CD4-positive, alpha-beta memory T cell (primary cell): ENCODE measurements at places on chromosomes 3 and 15.

- DNase-seq: peak; percentile 57
Measured at GRCh38 chr15:69755551-69756310, 303.1 kb downstream of the RPLP1 start.

GRCh38 chr15:70249616-70250015, 151.9 kb upstream of the TLE3 start:
- no peak for DNase-seq

DNA sequence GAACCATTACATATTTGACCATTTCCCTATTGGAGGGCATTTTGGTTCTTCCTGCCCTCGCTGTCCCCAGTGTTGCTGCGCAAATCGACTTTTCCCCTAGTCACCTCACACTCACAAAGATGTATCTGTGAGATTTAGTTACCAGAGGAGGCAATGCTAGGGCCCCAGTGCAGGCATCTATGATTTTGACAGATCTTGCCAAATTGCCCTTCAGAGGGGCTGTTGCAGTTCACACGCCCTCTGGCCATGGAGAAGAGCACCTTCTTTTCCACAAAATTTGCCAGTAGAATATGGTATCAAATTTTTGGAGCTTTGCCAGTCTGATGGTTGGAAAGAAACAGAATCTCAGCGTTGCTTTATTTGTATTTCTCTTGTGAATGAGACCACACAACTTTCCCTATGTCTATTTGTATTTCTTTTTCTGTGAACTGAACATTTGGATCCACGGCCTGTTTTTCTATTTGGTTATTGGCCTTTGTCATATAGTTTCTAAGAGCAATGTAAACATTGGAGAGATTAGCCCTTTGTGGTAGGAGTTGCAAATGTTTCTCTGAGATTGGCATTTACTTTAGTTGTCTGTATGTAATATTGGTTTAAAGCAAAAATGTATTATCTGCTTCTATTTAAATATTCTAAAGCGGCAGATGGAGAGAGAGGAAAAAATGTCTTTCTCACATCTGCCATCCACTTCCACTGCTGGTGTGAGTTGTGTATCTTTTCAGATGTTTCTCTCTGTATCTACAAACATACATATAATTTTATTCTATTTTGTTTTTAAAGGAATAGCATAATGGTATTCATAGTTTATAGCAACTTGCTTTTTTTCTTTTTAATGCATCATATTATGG, 66.1 kb downstream of the DNASE1L3 start:
- DNase-seq: no peak

DNA sequence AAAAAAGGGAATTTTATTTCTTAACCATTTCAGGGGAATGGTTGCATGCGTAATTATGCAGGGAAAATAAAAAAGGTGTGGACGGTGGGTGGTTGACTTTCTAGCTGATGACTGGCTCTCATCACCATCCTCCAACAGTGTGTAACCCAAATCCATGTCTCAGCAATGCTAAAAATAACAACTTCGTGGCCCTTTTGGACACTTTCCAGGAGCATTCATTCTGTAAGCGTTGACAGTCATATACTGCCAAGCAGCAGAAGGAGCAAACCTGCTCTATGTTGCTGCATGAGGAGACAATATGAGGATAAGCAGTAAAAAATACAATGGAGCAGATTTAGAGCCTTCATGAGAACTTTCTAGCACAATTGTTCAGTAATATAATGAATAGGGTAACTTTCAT, 189.1 kb downstream of the ANXA2 start:
- no peak for DNase-seq

DNA sequence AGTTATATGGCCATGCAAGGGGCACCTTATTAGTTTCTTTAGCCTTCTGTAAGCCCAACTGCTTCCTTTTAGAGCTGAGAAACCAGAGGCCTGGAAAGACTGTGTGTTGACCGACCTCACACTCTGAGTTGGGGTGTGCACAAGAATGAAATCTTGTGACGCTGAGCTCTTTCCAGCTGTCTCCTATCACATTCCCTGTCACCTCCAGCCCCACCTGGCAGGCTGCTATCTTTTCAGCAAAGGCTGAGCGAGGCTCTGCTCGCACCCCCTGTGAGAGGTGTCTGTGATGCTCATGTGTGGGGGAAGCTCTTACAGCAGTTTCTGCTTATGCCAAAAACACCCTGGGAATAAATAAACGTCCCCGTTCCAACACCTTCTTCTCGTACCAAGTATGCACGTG, 27.0 kb upstream of the LPP start:
- DNase-seq: no peak
